ENCODE measurements at places on chromosomes 1 and 21.

DNA sequence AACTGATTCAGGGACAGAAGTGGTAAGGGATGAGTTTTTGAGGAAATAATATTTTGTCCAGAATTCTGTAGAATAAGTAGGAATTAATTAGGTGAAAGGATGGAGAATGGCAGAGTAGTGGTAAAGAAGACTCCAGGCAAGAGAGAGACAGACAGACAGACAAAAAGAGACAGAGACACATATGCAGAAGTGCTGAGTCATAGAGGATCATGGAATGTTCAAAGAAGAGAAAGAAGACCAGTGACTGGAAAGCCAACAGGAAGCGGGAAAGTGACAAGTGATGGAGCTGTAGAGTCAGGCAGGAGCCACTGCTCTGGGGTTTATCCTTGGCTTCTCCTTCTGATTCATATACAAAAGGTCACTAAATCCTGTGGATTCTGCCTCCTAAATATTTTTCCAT, 85.9 kb downstream of the UROD start:
- DNase-seq, result peak; percentile 11

DNA sequence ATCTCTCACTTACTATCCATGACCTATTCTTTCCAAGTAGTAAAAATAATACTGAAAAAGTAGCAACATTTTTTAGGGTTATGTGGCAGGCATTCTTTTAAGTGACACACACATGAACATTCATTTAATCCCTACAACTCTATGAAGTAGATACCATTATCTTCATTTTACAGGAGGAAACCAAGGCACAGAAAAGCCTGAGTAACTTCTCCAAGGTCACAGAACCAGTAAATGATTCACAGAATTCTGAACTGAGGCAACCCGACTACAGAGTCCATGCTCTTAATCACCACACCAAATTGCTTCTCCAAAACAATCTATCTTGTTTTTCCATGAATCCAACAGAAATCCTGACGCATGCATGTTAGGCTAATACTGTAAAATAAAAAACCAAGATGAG, 17.5 kb downstream of the FUBP1 start:
- DNase-seq, result no peak

DNA sequence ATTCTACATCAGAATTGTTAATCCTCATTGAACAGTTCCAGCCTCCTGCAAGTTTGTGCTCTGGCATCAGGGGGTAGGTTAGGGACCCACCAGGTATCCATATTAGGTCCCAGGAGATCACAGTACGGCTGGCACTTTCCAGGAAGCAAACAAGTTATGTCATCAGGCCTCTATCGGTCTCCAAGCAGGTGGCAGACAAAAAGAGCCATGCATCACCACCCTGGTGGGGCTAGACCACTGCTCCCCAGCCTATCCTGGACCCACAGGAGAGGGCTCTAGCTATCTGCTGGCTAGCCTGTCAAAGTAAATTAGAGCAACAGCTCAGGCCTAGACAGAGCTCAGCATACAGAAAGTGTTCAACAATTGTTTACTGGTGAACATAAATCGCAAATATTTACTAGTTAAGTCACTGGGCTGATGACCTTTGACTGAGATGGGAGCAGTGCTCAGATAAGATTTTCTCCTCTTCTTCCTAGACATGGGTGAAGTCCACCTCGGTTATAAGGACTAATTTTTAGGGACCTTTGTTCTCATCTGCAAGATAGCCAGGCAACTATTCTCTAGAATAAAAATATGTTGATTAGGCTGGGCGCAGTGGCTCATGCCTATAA, 6.4 kb downstream of the NUAK2 start:
- DNase-seq, result no peak

GRCh38 chr1:197917805-197918651, 856 bp downstream of the LHX9 start:
- peak; percentile 34 for DNase-seq

DNA sequence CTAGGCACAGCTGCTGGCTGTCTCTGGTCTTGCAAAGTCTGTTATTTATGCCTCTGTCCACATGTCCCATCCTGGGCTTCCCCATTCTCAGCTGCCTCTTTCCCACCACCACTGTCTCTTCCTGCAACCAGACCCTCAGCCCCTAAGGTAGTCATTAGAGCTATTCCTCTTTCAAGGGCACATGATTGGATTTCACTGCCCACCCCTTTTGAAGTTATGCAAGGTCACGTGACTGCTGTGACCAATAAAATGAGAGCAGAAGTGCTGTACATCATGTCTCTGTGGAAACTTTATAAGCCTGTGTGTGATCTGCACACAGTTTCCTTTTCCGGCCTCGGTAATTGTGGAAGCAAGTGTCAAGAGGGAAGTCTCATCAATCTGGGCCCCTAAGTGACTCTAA, 136.6 kb upstream of the HMGB4 start:
- DNase-seq, result no peak

- DNase-seq, result no peak
Measured at GRCh38 chr1:46615735-46616134, 876 bp downstream of the MOB3C start.

DNA sequence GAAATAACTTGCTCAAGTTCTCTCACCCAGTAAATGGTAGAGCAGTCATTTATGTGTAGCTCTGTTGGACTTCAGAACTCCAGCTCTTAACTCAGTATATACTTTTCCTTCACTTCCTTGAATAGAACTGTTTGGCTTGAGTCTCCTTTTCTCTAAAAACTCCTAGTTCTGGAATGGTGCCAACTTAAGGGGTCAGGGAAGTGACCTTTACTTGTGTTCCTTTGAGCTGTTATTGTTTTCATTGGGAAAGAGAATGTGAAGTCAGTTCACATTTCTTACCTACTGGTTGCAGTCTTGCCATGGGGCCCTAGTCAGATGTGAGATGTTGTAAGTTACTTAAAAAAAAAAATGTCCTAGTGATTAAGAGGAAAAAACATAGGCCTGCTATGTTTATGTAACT, 77.0 kb upstream of the MACF1 start:
- no peak for DNase-seq

- no peak for DNase-seq
Measured at GRCh38 chr1:42734201-42735035, 5.6 kb downstream of the CLDN19 start.

- DNase-seq, result no peak
Measured at GRCh38 chr1:54480525-54480848, 67.5 kb upstream of the ACOT11 start.

DNA sequence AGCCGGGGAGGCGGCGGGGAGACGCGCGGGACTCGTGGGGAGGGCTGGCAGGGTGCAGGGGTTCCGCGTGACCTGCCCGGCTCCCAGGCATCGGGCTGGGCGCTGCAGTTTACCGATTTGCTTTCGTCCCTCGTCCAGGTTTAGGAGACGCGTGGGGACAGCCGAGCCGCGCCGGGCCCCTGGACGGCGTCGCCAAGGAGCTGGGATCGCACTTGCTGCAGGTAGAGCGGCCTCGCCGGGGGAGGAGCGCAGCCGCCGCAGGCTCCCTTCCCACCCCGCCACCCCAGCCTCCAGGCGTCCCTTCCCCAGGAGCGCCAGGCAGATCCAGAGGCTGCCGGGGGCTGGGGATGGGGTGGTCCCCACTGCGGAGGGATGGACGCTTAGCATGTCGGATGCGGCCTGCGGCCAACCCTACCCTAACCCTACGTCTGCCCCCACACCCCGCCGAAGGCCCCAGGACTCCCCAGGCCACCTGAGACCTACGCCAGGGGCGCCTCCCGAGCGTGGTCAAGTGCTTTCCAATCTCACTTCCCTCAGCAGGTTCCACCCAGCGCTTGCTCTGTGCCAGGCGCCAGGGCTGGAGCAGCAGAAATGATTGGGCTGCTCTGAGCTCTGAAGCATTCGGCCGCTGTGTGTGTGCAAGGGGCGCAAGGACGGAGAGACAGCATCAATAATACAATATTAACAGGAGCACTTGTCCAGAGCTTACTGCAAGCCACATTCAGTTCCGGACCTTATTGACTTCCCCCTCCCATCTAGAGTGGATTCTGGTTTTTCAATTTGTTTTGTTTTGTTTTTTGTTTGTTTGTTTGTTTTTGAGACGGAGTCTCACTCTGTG, 10.3 kb downstream of the SIM2 start:
- DNase-seq, result no peak

GRCh38 chr1:46221749-46222148, 18.6 kb downstream of the LURAP1 start:
- DNase-seq, result no peak

DNA sequence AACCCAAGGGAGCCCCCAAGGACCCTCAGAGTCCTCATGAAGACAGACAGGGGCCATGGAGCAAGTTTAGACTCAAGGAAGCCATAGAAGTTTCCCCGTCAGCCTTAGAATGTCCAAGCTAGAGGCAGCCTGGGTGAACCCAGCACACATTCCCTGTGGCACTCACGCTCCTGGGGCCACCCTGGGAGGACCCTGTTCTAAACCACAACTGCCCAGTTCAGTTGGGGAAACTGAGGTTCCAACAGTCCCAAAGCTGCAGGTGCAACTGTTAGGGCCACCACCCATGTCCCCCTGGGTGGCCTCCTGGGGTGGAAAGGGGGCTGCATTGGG, 9.3 kb downstream of the WNT3A start:
- DNase-seq, result no peak

GRCh38 chr1:174812016-174812415, 187.7 kb upstream of the CACYBP start:
- no peak for DNase-seq

GRCh38 chr1:34721646-34722355, 33.0 kb upstream of the GJB5 start:
- DNase-seq, result no peak

GRCh38 chr1:151864411-151864810, 10.9 kb upstream of the THEM5 start:
- no peak for DNase-seq

DNA sequence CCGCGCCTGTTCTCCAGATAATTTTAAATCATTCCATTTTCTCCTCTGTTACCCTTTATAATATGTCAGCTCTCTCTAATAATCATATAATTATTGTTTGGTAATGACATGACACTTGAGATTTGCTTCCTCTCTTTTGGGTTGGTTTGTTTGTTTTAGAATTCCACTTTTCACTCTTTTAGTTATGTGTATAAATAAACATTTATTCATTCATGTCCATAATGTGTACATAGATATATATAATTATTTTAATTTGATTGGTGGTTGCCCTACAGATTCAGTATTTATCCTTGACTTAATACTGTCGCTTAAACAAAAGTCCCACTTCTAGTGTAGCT, 93.4 kb upstream of the FMN2 start:
- DNase-seq, result no peak

GRCh38 chr1:190049314-190049713, 428.4 kb downstream of the BRINP3 start:
- DNase-seq, result no peak

- DNase-seq, result no peak
Measured at GRCh38 chr1:7789828-7790227, 5.7 kb downstream of the PER3 start.

GRCh38 chr1:85274969-85275453, 1.4 kb downstream of the BCL10 start:
- peak; percentile 92 for DNase-seq

DNA sequence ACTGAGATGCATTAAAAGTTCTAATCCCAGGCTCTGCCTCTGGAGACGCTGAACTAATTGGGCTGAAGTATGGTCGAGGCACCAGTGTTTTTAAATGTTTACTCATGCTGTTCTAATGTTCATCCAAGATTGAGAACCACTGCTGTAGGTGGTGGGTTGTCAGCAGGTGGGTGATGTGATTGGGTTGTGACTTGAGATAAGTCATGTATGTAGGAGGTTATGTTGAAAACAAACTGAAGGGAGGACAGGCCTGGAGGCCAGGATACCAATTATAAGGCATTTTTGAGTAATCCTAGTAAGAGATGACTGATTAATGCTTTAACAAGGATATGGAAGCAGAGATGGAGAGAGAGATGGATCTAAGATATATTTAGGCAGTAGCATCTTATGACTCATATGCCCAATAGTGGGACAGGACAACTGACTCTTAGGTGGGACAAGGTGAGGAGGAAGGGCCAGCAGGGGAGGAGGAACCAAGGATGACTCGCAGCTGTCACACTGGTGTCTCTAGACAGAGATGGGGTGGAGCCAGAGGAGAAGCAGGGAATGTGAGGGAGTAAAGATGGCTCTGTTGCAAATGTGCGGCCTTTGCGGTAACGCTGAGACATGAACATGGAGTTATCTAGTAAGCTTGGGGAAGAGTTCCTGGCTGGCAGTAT, 29.3 kb downstream of the RAB4A start:
- no peak for DNase-seq

GRCh38 chr1:76291191-76291590, 216.6 kb downstream of the ST6GALNAC3 start:
- no peak for DNase-seq

GRCh38 chr1:57424231-57425027, 569 bp upstream of the DAB1 start:
- DNase-seq, result peak; percentile 64

- DNase-seq, result no peak
Measured at GRCh38 chr1:197252973-197253372, 15.1 kb upstream of the CRB1 start.

GRCh38 chr1:39076127-39076798, 50.1 kb downstream of the NDUFS5 start:
- peak; percentile 56 for DNase-seq

- no peak for DNase-seq
Measured at GRCh38 chr1:223000632-223001031, 142.4 kb downstream of the TLR5 start.

GRCh38 chr21:38077569-38077968, 161.3 kb upstream of the KCNJ6 start:
- no peak for DNase-seq

DNA sequence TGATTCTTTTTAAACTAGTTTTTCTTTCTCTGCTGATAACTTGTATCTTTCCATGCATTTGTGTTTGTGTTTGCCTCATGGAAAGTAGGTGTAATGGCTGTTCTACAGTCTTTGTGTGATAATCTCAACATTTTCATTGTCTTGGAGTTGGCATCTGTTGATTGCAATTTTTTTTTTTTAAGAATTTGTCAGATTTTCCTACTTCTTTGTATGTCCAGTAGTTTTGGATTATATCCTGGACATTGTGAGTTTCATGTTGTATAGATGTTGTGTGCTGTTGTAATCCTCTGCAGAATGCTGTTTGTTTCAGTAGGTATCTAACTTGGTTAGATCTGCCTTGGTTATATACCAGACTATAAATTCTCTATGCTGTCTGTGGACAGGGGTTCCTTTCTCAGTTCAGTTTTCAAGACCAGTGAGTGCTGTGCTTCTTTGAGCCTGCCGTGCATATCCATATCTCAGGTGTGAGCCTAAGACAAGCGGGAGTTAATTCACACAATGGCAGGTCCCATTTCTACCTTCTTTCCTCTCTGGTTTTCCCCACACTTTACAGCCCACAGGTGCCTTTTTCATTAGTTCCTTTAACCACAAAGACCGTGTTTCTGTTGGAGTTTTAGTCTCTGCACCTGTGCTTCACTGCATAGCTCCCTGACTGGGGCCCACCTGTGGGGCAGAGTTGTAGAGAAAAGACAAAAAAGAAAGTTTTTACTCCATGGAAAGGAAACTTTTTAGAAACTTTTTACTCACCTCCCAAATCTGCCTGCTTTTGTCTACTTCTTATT, 69.9 kb downstream of the ITSN1 start:
- no peak for DNase-seq

All from Daoy (cell line).